ENCODE measurements at places on chromosomes 3 and 15.

DNA sequence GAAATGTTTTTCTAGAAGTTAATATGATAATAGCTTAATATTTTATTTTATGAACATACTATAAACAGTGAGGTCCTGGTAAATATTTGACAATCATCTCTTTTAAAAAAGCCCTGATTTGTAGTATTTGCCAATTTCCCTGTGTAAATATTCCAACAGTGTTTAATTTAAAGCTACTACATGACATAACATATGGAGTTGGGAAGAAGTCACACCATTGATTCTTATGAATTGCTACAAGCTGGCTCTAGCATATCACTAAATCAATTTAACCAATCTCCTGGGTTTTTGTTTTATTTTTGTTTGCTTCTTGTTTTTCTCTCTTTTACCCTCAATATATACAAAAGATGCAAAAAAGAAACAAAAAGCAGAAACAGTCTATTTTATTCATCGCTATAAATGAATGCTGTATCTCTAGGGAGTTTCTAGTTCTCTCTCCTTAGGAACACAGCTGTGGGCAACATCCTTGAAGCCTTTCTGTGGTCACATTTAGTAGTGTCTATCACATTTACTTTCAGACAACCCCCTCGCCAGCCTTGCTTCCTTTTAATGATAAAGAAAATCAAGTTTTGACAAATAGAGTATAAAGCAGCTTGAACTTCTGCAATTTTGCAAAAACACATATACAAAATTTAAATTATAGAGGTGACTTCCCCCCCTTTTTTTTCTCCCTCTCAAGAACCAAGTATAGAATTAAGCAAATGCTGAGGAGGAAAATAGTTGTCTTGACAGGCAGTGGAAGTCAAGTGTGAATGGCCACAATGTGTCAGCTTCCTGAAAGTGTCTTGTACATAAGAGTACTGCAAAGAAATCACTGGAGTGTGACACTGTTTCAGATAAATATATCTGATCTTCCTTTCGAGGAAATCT, 21.4 kb downstream of the CCR1 start:
- peaks cover 1% of the 10 kb centered on the region for H3K36me3 ChIP-seq
- peak overlapping the region; percentile 51 for H3K27ac ChIP-seq
- H3K27me3 ChIP-seq = no peaks in the 10 kb centered on the region
- DNase-seq = no peak

- no peaks in the 10 kb centered on the region for H3K36me3 ChIP-seq
- no peaks in the 10 kb centered on the region for H3K4me1 ChIP-seq
- H3K4me3 ChIP-seq = no peak overlapping the region
- no peak overlapping the region for H3K27ac ChIP-seq
- DNase-seq = no peak
- H3K27me3 ChIP-seq = no peaks in the 10 kb centered on the region
Observed at GRCh38 chr15:27990521-27991515, 108.3 kb downstream of the OCA2 start.

- no peaks in the 10 kb centered on the region for H3K4me1 ChIP-seq
- peaks cover 60% of the 10 kb centered on the region for H3K27me3 ChIP-seq
- H3K27ac ChIP-seq = no peak overlapping the region
- DNase-seq = no peak
- H3K4me3 ChIP-seq = no peak overlapping the region
- no peaks in the 10 kb centered on the region for H3K36me3 ChIP-seq
Observed at GRCh38 chr3:44047796-44048195, 193.9 kb upstream of the TOPAZ1 start.

DNA sequence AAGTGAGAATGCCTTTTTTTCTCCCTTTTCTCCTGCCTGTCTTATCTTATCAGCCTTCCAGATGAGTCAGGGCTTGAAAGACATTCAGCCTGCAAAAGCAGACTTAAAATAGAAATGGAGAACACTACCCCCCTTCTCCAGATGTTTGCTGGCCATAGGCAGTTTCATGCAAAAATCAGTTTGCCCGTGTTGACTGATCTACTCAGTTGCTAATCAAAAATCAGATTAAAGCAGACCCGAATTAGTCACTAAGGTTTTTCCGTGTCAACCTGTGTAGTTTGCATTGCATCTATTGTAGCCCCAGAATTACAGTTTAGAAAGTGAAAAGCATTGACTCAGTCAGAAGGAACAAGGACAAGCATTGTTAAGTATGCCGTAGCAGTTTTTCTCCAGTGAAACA, 56.2 kb downstream of the IL5RA start:
- DNase-seq = no peak
- H3K27me3 ChIP-seq = peaks cover 22% of the 10 kb centered on the region
- no peaks in the 10 kb centered on the region for H3K36me3 ChIP-seq
- no peaks in the 10 kb centered on the region for H3K4me1 ChIP-seq

GRCh38 chr3:144923046-144923775, 951.6 kb downstream of the DIPK2A start:
- no peak for DNase-seq
- no peak overlapping the region for H3K27ac ChIP-seq
- no peaks in the 10 kb centered on the region for H3K4me1 ChIP-seq
- no peak overlapping the region for H3K4me3 ChIP-seq
- no peaks in the 10 kb centered on the region for H3K27me3 ChIP-seq

DNA sequence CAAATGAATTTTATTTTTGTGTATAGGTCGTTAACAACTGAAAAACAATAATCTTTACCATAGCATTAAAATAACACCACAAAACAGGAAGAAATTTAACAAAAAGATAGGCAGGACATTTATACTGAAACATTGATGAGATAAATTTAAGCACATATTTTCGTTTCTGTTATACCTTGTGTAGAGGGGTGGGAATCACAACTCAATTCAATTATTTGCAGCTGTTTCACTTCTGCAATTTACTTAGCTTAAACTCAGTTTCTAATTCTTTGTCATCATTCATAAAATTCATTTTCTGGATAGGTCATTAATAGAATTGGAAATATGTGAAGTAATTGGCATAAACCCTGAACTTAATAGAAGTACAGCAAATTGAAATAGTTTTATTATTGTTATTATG, 42.3 kb downstream of the TP63 start:
- no peak overlapping the region for H3K27ac ChIP-seq
- H3K4me3 ChIP-seq = no peak overlapping the region
- H3K4me1 ChIP-seq = no peaks in the 10 kb centered on the region
- no peaks in the 10 kb centered on the region for H3K36me3 ChIP-seq
- no peak for DNase-seq
- H3K27me3 ChIP-seq = peaks cover 17% of the 10 kb centered on the region

GRCh38 chr3:32467333-32468070, 35.1 kb downstream of the CMTM6 start:
- peak; percentile 73 for DNase-seq
- peaks cover 54% of the 10 kb centered on the region for H3K4me1 ChIP-seq

GRCh38 chr3:30342318-30343060, 263.9 kb upstream of the TGFBR2 start:
- no peaks in the 10 kb centered on the region for H3K27me3 ChIP-seq
- no peak overlapping the region for H3K27ac ChIP-seq
- H3K4me1 ChIP-seq = peaks cover 4% of the 10 kb centered on the region
- H3K4me3 ChIP-seq = no peak overlapping the region
- DNase-seq = no peak
- no peaks in the 10 kb centered on the region for H3K36me3 ChIP-seq

DNA sequence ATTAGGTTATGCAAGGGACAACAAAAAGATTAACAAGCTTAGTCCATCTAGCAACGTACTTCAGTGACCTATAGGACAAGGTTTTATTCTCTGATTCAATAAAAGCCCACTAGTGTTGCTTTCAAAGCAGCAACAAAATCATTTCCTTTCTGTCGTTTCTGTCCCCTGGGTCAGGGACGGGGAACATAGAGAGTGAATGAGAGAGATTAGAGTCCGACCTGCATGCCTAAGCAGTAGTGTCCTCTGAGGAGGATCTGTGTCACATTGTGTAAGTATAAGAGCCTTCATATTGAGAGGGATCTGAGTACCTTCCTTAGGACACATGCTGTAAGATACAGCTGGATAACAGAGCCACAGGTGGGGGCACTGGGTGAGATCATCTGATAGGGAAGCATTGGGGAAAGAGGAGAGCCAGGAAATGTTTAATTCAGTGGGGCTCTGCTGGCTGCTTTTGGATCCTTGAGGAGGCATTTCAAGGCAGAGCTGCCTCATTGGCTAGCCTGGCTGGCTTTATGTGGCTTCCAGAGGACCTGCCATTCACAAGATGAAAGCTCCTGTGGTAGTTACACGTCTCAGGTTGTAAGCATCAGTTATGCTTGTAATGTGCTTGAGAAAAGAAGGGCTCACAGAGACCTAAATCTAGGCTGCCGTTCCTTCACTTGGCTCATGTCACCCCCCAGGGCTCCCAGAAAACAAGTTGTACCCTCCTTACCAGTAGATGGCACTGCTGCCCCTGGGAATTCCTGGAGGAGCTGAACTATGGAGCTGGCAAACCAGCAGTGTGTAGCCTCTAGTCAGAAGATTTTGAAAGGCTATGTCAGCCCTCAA, 2.7 kb downstream of the TMEM108 start:
- no peak overlapping the region for H3K27ac ChIP-seq
- no peaks in the 10 kb centered on the region for H3K4me1 ChIP-seq
- H3K4me3 ChIP-seq = no peak overlapping the region
- peaks cover 53% of the 10 kb centered on the region for H3K27me3 ChIP-seq
- H3K36me3 ChIP-seq = no peaks in the 10 kb centered on the region
- DNase-seq = no peak

DNA sequence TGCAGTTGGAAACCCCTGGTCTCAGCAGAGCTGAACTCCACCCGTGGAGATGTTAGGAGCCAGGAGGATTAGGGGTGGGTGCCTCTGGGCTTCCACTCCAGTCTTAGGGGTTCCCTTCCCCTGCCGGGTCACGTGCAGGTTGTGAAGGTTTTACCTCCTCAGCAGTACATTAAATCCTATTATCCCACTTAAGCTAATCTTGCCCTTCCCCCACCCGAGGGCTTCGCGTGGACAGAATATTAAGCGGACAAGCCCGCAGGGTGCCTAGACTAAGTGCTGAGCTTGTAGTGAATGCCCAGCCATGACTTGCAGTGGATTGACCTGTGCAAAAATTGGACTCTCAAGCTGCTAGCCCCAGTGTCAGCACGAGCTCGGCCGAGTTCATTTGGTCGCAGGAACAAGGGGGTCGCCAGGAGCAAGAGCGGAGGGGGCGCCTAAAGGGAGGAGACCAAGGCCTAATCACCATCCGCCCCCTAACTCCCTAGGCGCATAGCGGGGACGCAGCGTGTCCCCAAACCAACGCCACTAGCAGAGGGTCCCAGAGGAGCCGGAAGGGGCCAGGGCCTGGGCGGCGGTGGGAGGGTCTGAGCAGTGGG, 498 bp upstream of the SEMA4B start:
- peaks cover 27% of the 10 kb centered on the region for H3K4me1 ChIP-seq
- peaks cover 2% of the 10 kb centered on the region for H3K36me3 ChIP-seq

DNA sequence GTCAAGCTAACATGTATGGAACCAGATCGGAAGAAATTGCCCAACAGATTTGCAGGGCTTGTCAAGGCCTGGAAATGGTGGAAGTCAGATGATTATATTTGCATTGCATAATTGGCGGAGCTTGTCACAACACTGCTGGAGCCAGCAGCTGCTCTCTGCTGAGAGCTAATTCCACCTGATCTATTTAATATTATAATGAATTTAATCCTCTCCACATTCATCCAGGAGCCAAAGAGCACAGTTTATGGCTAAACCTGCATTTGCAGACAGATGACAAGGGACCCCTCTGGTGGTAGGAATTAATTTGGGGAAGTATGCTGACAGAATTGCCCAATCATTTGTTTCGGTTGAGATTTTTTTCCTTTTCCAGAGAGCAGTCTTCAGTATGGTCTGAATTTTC, 730.2 kb downstream of the TUSC7 start:
- no peak overlapping the region for H3K4me3 ChIP-seq
- H3K27ac ChIP-seq = no peak overlapping the region
- no peak for DNase-seq
- H3K36me3 ChIP-seq = no peaks in the 10 kb centered on the region
- no peaks in the 10 kb centered on the region for H3K27me3 ChIP-seq

Data from central memory CD8-positive, alpha-beta T cell (primary cell).